ENCODE measurements at places on chromosomes 13 and 19.

GRCh38 chr13:112072534-112073244 is 5.7 kb downstream of the SOX1 start:
- no peak for DNase-seq

DNA sequence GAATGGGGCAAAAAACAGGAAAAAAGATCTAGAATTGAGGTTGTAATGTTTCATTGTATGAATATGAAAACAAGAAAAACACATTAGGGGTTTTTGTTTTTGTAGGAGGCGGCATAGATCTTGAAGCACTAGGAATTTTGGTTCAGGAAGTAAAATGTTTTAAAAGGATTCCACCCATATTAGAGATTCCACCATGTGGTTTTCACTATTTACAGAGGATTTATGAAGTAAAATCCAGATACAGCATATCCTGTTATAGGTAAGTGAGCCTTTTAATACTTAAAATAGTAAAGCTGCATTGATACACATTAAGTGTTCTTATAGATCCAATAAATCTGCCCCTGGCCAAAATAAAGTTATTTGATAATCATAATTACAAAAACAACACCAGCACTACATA is 61.4 kb downstream of the MICU2 start:
- DNase-seq: no peak

DNA sequence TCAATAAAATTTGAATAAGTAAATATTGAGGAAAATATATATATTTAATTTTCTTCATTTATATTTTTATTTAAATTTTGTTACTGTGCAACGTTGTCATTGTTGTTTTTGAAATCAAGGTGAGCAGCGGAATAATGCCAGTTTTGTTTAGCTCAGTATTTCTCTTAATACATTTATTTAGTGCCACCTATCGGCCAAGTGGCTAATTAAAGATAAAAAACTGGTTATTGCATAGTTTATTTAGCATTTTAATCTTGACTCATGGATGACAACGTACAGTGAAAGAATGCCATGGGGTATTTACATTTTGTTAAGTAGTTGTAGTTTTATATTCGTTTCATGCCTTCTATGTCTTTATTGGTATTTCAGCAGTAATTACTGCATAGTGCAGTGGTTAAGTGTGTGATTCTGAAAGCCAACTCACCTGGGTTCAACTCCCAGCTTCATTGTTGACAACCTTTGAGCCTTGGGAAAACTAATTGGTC is 265.9 kb downstream of the MYO16 start:
- no peak for DNase-seq

- DNase-seq: no peak
Observed at GRCh38 chr13:109979228-109979627, 192.8 kb upstream of the IRS2 start.

GRCh38 chr13:114078461-114079451 is 53.7 kb downstream of the RASA3 start:
- DNase-seq: no peak

GRCh38 chr19:19679176-19680073 is 10.8 kb downstream of the ZNF101 start:
- DNase-seq: no peak
